ENCODE measurements at places on chromosomes 1 and 21.

- DNase-seq, result no peak
These were observed 83.5 kb upstream of the GADD45A start for GRCh38 chr1:67601539-67601938.

DNA sequence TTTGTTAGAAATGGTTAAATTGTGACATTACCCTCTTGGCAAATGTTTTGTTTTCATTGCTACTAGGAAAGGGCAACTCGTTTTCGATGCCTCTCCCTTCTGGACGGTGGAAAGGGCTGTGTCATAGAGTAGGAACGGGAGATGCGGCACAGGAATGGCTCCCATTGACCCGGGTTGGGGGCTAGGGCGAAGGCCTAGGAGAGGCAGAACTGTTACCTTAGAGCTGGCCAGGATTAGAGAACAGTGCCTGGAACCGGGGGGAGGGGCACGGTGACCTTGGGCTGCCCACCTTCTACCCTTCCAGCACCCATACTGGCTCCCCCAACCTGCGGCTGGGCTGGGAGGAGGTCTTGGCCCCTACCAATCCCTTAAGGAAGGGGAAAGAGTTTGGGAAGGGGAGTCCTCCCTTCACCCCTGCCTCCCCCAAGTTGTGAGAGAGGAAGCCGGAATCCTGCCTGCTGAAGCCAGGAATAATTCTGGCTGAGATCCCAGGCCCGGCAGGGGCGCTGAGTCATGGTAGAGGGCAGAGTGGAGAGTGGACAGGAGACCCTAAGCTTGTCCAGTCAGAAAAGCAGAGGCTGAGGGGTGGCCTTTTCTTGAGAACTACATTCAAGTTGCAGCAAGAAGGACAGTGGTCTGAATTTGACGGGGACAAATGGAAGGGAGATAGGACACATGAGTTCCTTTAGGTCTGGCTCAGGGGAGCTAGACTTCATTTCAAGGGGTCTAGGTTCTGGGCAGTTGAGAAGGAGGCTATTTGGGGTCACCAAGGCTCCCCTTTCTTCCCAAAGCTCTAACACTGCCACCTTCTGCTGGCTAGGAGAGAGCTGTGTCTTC is 8.2 kb downstream of the LMNA start:
- peak; percentile 30 for DNase-seq

GRCh38 chr1:99560207-99561040 is 85.5 kb upstream of the PALMD start:
- DNase-seq, result no peak

DNA sequence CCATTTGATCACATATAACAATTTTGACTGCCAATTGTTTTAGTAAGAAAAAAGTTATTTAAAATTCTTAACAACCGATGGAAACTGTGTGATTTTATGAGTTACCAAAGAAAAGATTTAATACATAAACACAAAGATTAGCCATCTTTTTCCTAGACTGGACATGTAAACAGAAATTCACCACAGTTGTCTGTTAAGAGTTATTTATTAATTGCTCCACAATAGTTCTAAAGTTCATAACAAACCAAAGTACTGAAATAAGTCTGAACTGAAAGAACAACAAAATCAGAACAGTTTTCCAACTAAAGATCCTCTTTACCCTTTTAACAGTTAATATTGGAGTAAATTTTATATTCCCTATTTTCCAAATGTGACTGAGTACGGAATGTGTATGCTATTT is 8.6 kb downstream of the ZNF281 start:
- DNase-seq, result no peak

DNA sequence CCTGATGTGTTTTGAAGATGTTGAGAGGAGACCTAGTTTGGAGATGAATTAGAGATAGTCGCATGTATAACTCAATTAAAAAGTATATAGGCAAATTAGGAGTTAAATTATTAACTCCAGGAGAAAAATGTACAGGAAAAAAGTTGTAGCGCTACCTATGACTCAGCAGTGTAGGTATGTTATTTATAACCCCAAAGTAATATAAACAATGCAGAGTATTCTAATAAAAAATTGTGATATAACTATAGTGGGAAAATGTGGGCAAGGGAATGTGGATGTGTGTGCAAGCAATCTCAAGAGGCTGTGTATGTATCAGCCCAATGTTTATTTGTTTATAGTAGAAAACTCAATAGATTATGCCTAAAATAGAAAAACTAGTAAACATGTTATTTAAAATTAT is 144.5 kb downstream of the BRINP2 start:
- DNase-seq, result no peak

DNA sequence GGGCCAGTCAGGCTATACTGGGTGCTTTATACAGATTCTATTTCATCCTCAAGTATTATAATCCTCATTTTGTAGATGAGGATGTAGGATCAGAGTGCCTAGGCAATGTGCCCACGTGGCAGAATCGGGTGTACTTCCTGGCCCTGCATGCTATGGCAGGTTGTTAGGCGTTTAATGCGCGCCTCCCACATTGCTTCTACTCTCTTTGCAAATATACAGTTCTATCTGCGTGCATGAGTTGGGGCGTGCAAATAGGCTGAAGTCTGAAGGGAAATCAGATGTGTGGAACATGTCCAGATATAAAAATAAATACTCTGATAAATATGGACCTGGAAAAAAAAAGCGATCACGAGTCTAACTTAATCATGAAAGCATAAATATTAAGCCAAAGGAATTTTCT is 194.7 kb upstream of the FMN2 start:
- DNase-seq, result no peak

- peak; percentile 16 for DNase-seq
These were observed 2.8 kb downstream of the CLDN19 start for GRCh38 chr1:42737257-42737656.

GRCh38 chr1:27346991-27347624 is 5.3 kb downstream of the SYTL1 start:
- no peak for DNase-seq

- no peak for DNase-seq
These were observed 59.6 kb downstream of the BEND5 start for GRCh38 chr1:48717082-48717481.

DNA sequence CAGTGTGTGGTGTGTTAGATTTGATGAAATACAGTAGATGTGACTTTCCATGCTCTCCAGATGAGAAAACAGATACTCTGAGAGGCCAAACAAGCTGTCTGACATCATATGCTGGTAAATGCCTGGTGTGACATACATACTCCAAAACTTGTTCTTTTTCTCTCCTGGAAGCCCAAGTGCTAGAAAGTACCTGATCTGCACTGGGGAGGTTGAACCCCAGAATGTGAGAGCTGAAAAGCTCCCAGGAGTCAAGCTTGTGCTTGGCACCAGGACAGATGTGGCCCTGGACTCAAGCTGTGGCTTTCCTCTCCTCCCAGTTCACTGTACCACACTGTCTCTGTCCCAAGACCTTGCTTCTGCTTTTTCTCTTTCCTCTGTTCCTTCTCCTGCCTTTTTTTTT is 389.0 kb upstream of the USP24 start:
- no peak for DNase-seq

GRCh38 chr1:42258218-42258617 is 76.8 kb downstream of the FOXJ3 start:
- DNase-seq, result no peak

DNA sequence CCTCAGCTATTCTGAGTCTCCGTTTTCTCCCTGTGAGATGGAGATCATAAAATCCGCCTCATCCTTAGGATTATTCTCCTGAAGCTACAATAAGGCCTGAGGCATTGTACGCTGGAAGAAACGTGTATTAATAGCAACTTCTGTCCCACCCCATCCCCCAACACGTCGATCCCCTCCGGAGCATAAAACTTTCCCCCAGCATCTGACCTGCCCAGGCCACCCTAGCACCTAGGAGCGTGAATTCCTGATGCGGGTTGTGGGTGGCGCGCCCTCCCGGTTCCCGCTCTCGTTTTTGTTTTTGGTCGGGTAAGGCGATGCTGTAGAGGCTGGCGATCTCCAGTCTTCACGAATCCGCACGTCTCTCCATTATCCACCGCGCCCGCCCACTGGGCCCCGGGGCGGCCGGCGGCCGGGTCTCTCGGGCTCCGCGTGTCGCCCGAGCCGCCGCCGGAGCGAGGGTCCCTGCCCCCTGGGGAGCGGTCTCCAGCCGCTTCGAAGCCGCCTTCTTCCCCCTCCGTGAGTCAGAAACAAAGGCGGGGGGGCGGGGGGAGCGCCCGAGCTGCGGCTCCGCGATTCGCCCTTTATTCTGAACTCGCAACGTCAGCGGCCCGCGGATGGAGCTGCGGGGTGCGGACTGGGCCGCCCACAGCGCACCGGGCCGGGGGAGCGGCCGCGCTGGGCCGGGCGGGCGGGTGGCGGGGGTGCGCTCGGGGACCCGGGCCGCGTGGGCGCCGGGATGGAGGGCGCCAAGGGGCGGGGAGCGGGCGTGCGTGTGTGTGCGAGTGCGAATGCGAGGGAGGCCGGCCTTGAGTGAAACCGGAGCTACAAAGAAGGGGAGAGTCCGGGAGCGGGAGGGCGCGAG is at the start of gene PLEKHO1:
PLEKHO1 (plus strand) TSS at position 646 of the 862 bp plus-strand sequence. CDS start 342 bp downstream, outside the sequence.
- DNase-seq, result peak; percentile 87

DNA sequence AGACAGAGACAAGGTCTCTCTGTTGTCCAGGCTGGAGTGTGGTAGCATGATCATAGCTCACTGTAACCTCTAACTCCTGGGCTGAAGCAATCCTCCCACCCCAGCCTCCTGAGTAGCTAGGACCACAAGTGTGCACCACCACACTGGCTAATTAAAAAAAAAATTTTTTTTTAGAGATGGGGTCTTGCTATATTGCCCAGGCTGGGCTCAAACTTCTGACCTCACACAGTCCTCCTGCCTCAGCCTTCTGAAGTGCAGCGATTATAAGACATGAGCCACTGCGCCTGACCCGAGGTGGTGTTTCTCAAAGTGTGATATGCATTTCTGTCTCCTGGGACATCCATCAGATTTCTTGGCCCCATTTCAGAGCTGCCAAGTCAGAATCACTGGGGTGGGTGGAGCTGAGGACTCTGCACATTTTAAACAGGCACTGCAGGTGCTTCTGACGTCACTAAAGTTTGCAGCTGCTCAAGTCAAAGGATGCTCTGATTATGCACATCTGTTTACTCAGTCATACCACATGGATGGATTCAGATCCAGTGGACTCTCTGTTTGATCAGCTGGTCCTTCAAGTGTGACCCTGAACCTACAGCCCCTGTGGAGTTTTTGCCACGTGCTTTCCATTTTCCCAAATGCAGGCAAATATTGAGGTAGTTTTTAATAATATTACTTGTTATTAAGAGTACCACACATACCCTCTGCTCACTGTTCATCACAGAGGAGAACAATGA is 21.4 kb downstream of the TGFB2 start:
- no peak for DNase-seq

DNA sequence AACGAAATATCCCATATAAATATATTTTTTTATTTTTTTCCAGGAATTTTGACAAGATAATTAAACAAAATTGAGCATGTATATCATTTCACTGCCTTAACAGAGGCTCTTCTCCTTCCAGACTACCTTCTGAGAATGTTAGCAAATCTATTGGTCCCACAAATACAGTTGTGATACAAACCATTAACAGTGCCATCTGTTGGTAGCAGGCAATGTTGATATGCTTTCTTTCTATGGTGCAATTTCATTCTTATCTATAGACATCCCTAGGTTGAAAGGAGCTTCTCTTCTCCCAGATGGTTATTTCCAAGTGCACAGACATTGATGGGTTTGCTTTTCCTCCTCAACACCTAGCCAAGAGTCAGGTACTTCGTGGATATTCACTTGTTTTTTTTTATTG is 303.6 kb downstream of the USH2A start:
- no peak for DNase-seq

DNA sequence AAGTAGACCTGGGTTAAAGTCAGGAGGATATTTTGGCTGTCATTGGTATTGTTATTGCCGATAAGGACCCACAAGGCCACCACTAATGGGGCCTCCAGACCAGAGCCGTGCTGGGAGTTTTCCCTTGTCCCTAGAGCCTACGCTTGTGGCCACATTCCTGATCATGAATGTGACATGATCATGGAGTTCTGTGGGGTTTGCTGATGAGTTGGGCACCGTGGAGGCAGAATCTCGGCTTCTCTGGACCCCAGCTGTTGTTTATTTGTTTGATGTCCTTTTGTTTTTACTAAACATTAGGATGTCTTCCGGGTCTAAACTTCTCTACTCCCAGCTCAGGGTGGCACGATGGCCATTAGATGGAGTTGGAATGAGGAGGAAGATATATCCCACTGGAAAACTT is 74.9 kb upstream of the TMPRSS2 start:
- DNase-seq, result no peak

- no peak for DNase-seq
These were observed 207.1 kb downstream of the NFIA start for GRCh38 chr1:61289232-61290098.

- DNase-seq, result no peak
These were observed 2.6 kb upstream of the NECTIN4 start for GRCh38 chr1:161091796-161092507.

All from CD4-positive, alpha-beta T cell treated with Interleukin-21 for 1 hour (primary cell).